ENCODE measurements at places on chromosomes 3 and 15. TPM values are rescaled to one million over a fixed set of nuclear protein-coding genes. Genes with fewer than 3 reads are reported as not detected.

DYNC1LI1 gene
- 84.3 TPM for total RNA-seq

ZNF502 gene
- 4.7 TPM for total RNA-seq

B3GALNT1 gene
- 28.5 TPM for total RNA-seq

WDR5B gene
- total RNA-seq, result 8.0 TPM

ZIC1 gene
- not detected for total RNA-seq

FBXO40 gene
- total RNA-seq, result not detected

MYO5A gene
- total RNA-seq, result 18.9 TPM

AADACL2 gene
- not detected for total RNA-seq

C2CD4A gene
- total RNA-seq, result not detected

SYNPR gene
- not detected for total RNA-seq

SKOR1 gene
- total RNA-seq, result 0.08 TPM
